ENCODE measurements at places on chromosomes 16 and 17.

- DNase-seq: no peak
Measured at GRCh38 chr16:82884320-82884898, 257.6 kb downstream of the CDH13 start.

DNA sequence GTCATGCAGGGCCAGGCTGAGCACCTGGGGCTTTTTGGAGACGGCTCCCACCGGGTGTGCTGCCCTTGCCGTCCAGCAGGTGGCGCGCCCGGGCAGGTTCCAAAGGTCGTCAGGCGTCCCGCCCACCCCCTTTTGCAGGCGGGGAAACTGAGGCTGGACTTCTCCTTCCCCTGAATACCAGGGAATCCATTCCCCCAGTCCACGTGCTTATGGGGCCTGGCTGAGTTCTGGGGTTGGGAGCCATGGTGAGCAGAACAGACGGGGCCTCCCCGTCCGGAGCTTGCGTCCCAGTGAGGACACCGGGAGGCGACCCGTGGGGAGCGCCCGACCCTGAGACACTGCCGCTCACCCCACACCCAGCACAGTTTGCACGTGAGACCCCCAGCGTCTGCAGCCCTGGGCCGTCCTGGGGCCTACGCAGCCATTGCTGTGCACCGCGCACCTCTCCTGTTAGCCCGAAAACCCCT, 51.8 kb upstream of the JPH3 start:
- peak; percentile 39 for DNase-seq

DNA sequence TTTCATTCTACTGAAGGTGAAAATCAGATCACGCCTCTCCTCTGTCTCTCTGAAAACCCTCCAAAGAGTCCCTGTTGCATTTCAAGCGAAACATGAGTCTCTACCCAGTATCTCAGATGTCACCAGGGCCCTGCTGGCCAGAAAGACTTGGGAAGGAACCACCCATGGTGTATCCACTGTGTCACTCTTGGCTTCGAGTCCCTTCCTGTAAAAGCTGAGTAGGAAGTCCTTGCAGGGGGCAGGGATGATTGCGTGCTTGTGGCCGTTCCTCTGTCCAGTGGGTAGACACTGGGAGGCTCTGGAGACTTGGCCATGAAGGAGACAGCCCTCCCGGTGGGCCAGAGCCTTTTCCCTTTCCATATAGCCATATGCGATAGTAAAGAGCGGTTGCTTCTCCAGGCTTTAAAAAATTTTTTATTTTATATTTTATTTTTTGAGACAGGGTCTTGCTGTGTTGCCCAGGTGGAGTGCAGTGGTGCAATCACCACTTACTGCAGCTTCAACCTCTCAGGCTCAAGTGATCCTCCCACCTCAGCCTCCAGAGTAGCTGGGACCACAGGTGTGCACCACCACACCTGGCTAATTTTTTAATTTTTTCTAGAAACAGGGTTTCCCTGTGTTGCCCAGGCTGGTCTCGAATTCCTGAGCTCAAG, 19.0 kb upstream of the RMI2 start:
- DNase-seq: no peak

DNA sequence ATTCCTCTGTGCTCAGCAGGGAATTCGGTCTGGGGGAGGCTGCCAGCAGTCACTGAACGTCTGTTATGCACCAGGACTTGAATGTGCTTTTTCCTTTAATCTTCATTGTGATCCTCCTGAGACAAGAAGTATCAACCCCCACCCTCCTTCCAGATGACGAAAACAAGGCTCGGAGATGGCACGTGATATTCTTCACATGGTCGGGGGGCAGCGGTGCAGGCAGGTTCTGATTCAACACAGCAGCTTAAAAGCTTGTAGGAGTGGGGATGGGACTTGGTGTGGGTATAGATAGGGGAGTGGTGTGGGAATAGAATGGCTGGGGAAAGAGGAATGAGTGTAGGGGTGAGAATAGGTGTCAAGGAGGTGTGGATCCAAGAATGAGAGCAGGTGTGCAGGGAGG, 6.4 kb downstream of the NECAB2 start:
- DNase-seq: no peak

DNA sequence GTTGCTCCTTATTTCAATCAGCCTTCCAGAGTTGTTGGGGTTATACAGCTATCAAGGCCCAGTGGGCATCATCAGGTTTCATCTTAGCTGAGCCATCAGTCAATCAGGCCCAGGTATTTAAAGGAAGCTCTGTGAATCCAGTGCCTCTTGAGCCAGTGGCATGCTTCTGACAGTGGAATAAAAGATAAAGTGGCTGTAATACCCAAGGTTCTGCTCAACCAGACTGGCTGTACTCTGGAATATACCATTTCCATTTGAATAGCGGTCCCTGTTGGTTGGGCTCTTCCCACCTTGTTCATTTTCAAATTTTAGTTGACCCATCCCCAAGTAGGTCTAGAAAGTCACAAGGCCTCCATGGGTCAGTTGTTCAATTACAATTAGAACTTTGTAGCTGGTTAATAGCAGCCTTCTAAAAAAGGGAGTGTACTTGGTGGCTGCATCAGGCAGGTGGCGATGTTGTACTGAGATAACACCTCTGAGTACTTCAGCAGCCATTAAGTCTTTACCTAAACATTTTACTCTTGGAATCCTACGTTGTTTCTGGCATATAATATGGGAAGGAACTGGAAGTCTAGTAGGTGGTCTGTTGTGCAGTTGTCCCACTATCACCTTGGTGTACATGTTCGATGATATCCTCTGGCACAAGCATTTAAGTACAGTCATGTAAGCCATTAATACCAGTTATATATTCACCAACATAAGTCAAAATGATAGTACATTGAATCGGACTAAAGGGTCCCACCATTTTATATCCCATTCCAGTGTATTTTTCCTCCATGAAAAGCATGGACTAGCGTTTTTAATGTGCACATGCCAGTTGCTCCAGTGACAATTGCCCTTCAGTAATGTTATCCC, 294.1 kb downstream of the BCAS3 start:
- peak; percentile 14 for DNase-seq

- DNase-seq: no peak
Measured at GRCh38 chr16:81784072-81784795, 5.1 kb downstream of the PLCG2 start.

- no peak for DNase-seq
Measured at GRCh38 chr17:38656959-38657823, 17.6 kb downstream of the EPOP start.

DNA sequence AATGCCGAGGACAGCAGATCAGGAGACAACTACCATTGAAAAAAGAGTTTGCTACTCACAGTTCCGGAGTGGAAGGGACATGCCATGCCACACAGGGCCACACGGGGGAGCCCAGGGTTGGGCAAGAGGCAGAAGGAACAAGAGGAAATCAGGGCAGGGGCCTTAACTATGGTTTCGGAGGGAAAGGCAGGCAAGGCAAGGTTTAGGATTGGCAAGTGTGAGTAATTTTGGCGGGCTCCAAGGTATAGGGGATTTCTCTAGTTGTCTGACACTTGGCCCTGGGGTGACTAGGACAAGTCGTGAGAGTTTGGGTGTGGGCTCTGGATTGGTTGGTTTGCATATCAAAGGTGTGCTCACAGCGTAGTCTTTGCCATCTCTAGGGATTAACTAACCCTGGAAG, 27.0 kb upstream of the NTN1 start:
- peak; percentile 72 for DNase-seq

DNA sequence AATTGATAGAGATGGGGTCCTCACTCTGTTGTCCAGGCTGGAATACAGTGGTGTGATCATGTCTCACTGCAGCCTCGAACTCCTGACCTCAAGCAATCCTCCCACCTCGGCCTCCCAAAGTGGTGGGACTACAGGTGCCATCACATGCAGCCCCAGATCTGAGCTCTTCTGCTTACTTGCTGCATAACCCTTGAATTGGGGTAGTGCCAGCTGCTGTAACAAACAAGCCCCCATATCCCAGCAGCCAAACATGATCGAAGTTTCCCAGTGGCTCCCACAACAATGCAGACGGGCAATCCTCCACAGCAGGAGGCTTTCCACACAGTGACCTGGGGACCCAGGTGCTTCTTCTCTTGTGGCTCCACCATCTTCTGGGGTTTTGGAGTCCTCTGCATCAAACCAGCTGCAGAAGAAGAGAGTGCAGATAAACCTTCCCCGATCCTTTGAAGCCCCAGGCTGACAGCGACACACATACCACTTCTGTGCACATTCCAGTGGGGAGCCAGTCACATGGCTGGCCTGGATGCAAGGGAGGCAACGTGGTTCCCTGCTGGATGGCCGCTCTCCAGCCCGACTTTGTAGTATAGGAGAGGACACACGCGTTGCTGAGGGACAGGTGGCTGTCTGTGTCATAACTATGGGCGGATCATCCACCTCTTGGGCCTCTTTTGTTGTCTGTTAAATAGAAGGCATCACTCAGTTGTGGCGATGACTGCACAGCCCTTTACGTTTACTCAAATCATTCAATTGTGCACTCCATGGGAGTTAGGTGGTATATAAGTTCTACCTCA, 16.7 kb downstream of the SBK1 start:
- DNase-seq: no peak

GRCh38 chr17:57399690-57400089, 143.4 kb downstream of the MSI2 start:
- no peak for DNase-seq

DNA sequence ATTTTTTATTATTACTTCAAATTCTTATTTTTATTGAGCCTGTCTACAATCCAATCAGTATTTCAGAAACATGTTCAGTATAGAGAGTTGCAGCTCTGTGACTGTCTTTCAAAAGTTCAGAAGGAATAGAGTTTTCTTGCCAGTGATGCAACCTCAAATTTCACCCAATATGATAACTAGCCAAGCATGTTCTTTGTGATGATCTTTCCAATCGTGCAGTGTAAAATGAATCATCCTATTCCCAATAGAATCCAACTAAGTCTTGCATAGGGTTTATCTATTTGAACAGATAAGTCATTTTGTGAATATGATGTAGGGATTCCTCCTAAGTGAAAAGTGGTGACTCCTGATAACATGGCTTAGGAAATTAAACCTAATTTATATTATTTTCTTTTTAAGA, 937.8 kb downstream of the KCNJ2 start:
- no peak for DNase-seq
